ENCODE measurements at places on chromosomes 12 and 14. TPM values are rescaled to one million over a fixed set of nuclear protein-coding genes. Genes with fewer than 3 reads are reported as not detected.

STXBP6 gene
- 9.3 TPM for polyA plus RNA-seq

TCHP gene
- 24.6 TPM for polyA plus RNA-seq

LRRC10 gene
- polyA plus RNA-seq: not detected

KLRC3 gene
- not detected for polyA plus RNA-seq

UBR7 gene
- polyA plus RNA-seq: 35.3 TPM

HCFC2 gene
- polyA plus RNA-seq: 16.8 TPM

OLR1 gene
- 1.4 TPM for polyA plus RNA-seq

GLIPR1L1 gene
- 0.65 TPM for polyA plus RNA-seq

PPP1R36 gene
- 1.1 TPM for polyA plus RNA-seq

CRACR2A gene
- polyA plus RNA-seq: 1.7 TPM

KRT6A gene
- polyA plus RNA-seq: not detected

LALBA gene
- not detected for polyA plus RNA-seq

DYNLL1 gene
- polyA plus RNA-seq: 451 TPM

MGST1 gene
- polyA plus RNA-seq: 34.8 TPM

RFX4 gene
- polyA plus RNA-seq: 0.16 TPM

PRB2 gene
- 0.64 TPM for polyA plus RNA-seq

MMP17 gene
- polyA plus RNA-seq: 1.6 TPM

TAS2R8 gene
- polyA plus RNA-seq: not detected

NTS gene
- 6.7 TPM for polyA plus RNA-seq

APOF gene
- polyA plus RNA-seq: 0.13 TPM

ANO4 gene
- polyA plus RNA-seq: 1.7 TPM

VRTN gene
- polyA plus RNA-seq: 0.06 TPM

All from renal pelvis (tissue), 12 donors.